ENCODE measurements at places on chromosomes 3 and 15.
A peak's percentile ranks its signal among the peaks of the same experiment; 100 is the strongest.

GRCh38 chr3:181956122-181956521 is 244.4 kb downstream of the SOX2 start:
- DNase-seq = no peak

DNA sequence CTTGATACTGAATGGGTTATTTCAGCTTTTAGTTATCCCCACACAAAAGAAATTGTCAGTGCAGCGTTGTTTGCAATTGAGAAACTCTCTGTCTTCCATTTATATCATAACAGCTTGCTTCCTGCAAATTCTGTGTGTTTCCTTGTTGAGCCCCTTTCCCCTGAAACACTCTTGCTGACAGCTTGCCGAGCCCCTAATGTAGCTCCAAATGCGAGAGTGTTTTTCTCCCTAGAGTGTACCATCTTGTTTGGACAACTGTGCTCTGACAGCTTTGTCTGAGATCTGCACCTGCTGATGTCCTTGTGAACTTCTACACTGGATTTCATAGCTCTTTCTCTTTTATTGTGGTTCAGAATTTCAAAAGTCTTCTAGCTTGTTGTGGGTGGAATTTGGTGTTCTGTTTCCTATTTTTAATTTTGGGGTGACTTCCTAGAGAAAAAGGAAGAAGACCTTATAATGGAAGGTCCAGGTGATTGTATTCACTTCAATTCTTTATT is 343.5 kb downstream of the PDCD6IP start:
- no peak for DNase-seq

DNA sequence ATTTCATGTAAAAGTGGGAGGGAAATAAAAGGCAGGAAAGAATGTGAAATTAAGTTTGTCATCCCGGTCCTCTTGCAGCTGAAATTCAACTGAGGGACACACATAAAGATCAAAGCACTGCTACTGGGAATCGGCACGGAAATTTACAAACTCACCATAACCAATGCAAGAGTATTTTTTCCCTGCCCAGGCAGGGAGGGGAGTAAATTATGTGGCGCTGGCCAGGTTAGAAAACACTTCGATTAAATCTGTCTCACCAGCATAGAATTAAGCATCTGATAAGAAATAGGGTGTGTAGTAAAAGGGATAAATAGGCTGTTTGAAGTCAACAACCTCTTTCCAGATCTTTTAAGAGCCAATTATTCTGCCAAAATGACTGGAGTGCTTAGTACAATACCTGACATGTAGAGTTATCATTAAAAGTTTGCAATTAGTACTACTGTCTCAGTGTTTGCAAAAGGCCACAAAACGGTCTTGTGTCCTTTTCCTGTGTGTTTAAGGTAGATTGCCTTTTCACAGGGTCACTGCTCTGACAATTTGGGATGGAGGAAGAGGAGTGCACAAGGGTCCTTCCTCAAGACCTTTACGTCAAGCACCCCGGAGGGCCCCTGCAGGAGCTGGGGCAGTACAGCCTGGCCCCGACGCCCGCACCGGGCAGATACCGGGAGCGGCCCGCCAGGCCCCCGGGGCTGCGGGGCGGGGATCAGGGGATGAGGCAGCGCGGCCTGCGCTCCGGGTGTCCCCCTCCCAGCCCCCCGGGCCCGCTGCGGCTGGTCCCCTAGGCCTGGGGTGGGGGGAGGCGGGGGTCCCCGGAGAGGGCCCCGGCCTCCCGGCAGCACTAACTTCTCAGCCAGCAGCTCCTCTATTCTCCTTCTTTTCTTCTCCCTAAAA is 651 bp downstream of the UBA3 start:
- peak; percentile 18 for DNase-seq

DNA sequence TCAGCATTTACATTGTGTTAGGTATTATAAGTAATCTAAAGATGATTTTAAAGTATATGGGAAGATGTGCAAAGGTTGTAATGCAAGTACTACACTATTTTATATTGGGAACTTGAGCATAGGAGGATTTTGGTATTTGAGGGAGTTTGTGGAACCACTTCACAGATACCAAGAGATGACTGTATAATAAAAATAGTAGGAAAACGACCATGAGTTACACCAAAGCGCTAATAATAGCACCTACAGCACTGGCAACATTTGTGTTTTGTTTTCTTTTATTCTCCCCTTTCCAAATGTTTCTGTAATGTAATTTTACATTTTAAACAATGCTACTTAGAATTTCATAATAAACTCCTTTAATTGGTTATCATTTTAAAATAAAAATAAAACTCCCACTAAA is 10.5 kb downstream of the CNBP start:
- DNase-seq = no peak

- DNase-seq = no peak
Measured at GRCh38 chr3:116339441-116340028, 105.8 kb downstream of the LSAMP start.
